Endothelial cell (in vitro differentiated cells): ENCODE measurements at places on chromosomes 12 and 14.
A peak's percentile ranks its signal among the peaks of the same experiment; 100 is the strongest.

- no peak for DNase-seq
Observed at GRCh38 chr12:132246997-132247717, 82.2 kb downstream of the GALNT9 start.

- no peak for DNase-seq
Observed at GRCh38 chr12:122393817-122394216, 28.7 kb downstream of the CLIP1 start.

DNA sequence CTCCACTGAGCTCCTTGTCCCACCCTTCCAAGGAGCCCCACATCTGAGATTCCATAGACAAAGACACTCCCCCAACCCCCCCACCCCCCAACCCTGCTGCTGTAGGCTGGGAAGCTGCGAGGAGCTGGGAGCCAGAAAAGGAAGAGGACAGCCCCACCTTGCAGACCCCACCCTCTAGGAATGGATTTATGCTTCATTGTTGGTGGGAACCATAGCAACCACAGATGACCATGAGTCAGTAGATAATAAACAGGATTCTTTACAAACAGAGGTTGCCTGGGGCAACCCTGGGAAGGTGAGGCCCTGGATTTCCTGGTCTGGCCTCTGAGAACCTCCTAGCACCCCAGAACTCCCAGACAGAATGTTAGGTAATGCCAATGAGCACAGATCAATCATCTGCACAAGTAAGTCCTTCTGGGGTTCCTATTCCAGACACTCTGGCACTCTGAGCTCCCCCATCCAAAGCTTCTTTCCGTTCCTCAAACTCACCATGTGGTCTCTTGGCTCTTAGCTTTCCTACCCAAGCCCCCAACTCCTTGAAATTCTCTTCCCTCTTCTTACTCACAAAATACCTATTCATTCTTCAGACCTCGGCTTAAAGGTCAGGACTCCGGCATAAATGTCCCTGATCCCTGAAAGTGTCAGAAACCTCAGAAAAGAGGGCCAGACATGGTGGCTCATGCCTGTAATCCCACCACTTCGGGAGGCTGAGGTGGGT is 15.2 kb upstream of the PLEKHG6 start:
- peak; percentile 54 for DNase-seq

DNA sequence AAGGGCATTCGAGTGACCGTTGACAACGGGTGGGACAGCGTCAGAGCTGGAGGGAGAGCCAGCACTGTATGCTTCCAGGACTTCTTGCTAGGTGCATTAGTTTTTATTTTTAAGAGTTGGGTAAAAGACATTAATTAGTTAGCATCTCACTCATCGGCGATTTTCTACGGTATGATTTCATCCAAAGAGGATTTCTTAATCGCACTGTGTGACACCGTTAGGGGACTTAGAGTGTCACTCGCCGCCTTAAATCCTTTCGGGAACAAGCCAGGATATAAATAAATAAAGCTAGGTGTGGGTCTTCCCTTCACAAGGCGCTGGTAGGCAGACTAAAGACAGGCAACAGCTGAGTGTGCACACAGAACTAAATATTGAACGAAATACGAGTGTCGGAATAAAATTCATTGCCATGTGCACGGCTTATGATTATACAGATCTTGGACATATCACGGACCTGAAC is 869 bp upstream of the NOVA1 start:
- DNase-seq: no peak

GRCh38 chr12:9673404-9674225 is 4.1 kb downstream of the CLEC2D start:
- no peak for DNase-seq

GRCh38 chr12:47376927-47377326 is 297.2 kb upstream of the AMIGO2 start:
- no peak for DNase-seq

GRCh38 chr14:88562532-88562830 is 356 bp upstream of the ZC3H14 start:
- no peak for DNase-seq

DNA sequence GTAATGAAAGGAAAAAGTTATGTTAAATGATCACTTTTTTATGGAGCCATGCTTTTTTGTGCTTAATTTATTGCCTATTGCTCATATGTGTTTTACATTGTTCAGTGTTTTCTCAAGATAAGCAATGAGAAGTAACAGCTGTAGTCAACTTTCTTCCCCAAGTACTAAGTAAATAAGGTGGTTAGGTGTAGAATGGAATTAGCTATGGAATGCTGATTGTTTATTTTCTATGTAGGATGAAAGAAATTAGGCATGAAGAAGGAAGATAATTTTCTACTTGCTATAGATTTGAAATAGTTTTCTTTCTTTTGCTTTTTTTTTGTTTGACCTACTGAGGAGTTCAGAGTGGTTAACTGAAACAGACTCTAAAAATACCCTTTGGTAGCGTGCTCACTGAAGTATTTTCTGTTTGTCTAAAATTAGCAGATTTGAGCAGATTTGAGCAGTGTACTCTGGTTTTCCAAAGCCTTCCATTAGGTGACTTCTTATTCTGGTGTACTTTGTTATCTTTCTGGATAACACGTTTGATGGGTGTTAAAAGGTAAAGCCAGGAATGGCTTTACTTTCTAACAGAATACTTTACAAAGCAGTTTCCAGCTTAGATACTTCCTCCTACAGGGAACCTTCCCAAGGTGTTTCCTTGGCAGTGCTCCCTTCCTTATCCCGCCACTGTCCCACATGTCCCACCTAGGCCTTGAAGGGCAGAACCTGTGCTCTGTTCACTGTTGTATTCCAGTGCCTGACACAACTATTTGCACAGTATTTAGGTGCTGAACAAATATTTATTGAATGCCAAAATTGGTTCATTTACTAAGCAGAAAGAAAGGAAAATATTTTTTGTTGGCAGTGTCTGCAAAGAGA is 56.0 kb downstream of the RASSF3 start:
- no peak for DNase-seq
